ENCODE measurements at places on chromosomes 3 and 15. TPM values are rescaled to one million over a fixed set of nuclear protein-coding genes. Genes with fewer than 3 reads are reported as not detected.

The CSPG5 gene
- total RNA-seq = not detected

GRCh38 chr3:23438657-23439056, 235.5 kb downstream of the UBE2E2 start:
- DNase-seq = no peak

DNA sequence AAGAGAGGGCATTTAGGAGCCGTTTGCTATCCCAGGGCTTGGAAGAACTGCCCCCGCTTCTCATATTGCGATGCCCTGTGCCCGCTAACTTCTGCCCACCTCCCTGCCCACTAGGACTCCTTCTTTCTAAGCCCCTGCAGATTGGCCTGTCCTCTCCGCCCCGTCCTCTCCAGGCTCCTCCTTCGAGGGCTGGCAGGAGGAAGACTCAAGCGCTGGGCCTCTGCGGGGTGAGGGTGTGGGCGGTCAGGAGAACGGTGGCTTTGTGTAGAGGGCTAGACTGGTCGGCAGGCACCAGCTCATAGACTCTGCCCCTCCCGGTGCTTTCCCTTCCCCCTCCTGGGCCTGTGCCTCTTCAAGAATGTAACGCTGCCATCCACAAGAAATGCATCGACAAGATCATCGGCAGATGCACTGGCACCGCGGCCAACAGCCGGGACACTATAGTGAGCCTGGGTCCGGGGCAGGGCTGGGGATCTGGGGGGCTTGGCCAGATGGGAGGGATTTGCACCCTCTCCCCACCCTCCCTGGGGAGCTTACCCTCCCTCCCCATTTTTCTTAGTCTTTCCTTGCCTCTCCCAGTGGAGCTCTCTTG, 21.9 kb downstream of the PRKCD start:
- DNase-seq = no peak

GRCh38 chr15:58677426-58677825, 72.1 kb downstream of the ADAM10 start:
- DNase-seq = no peak

- no peak for DNase-seq
Observed at GRCh38 chr15:69436951-69437350, 15.7 kb upstream of the RPLP1 start.

- DNase-seq = no peak
Observed at GRCh38 chr3:40057786-40058185, 248.4 kb downstream of the MYRIP start.

- no peak for DNase-seq
Observed at GRCh38 chr3:40317061-40317855, 7.8 kb downstream of the EIF1B start.

GRCh38 chr3:189404024-189404423, 227.2 kb upstream of the TP63 start:
- no peak for DNase-seq

DNA sequence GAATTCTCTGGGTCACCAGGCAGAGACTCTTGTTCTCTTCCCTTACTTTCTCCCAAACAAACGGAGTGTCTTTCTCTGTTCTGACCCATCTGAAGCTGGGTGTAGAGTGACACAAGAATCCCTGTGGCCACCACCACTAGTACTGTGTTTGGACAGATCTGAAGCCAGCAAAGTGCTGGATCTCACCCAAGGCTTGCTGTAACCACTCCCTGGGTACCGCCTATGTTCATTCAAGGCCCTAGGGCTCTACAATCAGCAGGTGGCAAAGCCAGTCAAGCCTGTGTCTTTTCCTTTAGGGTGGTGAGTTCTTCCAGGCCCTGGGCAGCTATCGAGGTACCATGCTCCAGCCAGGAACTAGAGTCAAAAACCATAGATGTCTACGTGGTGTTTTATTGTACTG, 149.2 kb upstream of the CTNNB1 start:
- no peak for DNase-seq
